ENCODE measurements at places on chromosomes 11 and 22.

DNA sequence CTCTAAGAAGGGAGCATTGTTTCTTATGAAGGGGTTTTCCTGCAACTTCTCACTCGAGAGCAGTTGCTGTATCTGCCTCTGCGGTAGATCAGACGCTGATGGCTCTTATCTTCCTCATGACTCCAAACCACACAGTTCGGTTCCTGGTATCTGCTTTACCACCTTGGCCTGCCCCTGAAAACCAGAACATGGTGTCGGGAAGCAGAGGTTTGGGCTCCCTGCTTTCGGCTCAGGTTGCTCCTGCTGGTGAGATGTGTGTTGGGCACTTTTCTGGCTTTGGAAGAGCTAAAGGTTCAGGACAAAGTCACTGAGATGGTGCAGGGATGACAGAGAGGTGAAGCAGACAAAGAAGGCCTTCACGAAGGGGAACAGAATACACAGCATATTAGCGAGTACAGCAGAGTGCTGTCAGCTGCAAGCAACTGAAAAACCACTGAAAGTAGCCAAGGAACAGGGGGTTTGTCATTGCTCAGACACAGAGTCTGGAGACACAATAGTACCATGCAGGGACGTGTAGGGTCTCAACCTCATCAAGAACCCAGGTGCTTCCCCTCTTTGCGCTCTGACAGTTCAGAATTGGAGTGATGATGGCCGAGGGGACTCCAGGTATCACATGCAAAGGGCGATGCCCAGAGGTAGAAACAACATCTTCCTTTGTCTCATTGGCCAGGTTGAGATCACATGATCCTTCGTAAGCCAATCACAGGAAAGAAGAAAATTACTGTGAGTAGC, 11.9 kb upstream of the CSF2RB start:
- no peak for DNase-seq

GRCh38 chr22:23552573-23552972, 27.5 kb downstream of the IGLL1 start:
- no peak for DNase-seq

DNA sequence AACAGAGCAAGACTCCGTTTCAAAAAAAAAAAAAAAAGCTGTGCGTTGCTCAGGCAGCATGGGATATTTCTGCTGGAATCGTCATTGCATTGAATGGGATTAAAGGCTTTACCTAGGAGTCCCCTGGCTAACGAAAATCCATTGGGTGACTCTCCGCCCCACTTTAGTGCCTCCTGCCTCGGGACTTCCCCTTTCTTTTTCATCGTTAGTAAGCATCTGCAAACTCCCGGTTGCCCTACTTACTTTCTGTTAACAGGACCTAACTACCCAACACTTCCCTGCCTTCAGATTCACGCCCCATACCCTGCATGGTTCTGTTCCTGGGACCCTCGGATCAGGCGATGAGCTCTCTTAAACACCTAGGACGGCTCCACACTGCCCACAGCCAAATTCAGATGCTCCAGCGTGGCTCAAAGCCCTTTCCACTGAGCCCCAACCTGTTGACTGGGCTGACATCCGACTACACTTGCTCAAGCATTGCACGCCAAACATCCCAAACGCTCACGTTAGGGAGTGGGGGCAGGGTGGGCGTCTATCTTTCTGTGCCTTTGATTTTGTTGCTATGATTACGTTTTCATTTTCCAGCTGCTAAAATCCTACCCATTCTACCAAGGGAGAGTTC, 143.8 kb downstream of the ST3GAL4 start:
- no peak for DNase-seq

DNA sequence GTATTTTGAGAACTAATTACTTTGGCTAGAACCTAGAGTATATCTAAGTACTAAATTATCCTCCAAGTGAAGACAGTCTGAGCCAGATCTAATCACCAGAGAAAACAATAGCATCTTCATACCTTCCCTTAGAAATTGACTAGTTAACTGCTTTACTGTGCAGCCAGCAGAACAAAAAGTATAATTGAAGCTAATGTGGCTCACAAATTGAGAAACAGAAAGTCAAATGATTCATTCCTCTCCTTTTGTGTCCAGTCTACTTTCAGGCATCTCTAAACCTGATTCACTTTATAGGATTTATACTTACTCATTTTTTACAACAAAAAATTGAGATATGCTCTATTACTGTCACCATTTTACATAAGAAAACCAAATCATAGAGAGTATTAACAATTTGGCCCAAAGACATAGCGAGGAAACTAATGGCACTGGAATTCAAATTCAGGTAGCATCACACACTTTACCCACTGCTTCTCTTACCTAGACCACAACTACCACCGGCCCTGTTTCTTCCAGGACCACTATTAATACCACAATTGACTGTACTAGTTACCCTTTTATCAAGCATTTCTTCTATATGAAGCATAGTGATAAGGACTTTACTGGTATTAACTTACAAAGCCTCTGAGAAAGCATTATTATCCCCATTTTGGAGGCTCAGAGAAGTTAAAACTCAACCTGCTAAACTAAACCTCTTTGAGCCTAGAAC, 1402.6 kb upstream of the TENM4 start:
- DNase-seq = no peak

DNA sequence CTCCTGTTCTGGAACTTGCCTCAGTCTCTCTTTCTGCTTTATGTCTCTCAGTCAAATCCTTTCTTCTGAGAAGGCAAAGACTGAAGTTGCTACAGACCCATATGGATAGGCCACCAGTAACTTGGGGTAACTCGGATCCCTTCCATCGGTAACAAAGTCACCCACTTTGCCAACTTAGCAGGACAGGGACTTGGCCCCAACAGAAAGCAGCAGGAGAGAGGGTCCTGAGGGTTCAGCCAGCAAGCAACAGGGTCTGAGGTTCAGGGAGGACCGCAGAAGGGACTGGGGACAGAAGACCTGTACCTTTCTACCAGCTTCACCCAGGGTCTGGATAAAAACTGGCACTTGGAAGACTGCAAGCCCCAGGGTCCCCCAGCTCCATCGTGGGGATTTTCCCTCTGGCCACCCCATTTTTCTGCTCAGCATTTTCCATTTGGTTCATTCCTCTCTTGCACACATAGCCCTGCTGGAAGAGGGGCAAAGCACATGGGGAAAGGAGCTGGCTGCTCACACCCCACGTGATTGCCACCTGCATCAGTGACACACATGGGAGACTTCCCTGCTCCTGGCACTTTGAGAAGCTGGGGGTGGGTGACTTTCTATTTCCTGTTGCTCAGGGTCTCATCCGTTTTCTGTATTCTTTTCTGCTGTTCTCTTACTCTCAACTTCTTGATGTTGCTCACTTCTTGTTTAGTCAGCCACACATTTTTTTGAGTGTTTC, 34.6 kb upstream of the GNAZ start:
- no peak for DNase-seq

GRCh38 chr11:113634940-113635575, 71.0 kb downstream of the TMPRSS5 start:
- DNase-seq = no peak

DNA sequence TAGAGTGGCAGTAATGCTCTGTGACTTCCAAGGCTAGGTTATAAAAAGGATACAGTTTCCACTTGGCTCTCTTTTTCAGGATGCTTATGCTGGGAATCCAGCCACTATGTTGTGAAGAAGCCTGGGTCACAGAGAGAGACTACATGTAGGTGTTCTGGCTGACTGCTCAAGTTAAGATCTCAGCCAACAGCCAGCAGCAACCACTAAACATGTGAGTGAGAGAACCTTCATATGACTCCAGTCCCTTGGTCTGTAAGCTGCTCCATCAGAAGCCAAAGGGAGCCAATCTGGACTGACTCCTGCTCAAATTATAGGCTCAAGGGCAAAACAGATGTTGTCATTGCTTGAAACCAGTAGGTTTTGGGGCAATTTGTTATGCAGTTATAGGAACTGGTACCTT, 162.7 kb downstream of the MAML2 start:
- DNase-seq = no peak

- no peak for DNase-seq
Observed at GRCh38 chr11:11703885-11704284, 82.1 kb upstream of the GALNT18 start.

GRCh38 chr11:113591117-113591516, 115.0 kb downstream of the TMPRSS5 start:
- DNase-seq = no peak

DNA sequence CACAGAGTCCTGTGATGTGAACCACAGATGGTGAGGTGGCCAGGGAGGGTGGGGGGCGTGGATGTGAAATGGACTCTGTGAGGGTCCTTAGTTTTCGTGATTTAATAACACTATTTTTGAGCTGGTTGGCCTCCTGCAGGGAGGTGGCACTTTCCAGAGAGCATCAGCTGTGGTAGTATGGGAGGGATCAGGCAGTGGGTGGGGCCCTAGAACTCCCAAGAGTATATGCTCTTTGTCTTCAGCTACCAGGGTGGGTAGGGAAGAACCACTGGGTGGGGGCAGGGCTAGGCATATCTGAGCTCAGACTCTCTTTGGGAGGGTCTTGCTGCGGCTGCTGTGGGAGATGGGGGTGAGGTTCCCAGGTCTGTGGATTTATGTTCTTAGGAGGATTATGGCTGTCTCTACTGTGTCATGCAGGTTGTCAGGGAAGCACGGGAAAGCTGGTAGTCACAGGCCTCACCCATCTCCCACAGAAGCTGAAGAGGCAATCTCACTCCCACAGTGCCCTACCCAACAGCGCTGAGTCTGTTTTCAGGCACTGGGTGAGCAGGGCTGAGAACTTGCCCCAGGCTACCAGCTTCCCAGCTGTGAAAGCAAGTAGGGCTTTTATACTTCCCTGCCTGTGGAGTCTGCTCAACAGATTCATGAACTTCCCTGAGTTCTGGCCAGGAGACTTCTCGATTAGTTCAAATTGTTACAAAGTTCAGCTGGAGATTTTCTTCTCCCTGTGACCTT, 47.9 kb upstream of the SNX19 start:
- no peak for DNase-seq

DNA sequence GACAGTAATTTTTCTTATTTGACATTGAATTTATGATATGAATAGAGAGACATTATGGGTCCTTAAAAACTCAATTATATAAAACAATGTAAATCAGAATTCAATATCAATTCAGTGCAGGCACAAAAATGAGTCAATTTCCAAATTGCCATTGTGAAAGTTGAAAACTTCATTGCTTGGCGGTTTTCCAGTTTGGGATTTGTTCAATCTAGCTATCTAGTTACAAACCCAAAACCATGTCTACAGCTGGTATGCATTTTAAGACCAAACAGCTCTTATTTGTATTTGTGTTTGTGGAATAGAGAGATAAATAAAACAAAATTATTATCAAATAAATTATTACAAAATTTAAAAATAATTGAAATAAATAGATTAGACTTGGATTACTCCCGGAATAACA, 1206.6 kb upstream of the RAG2 start:
- DNase-seq = peak; percentile 22

- peak; percentile 68 for DNase-seq
Observed at GRCh38 chr11:4181782-4182721, 87.5 kb downstream of the RRM1 start.

DNA sequence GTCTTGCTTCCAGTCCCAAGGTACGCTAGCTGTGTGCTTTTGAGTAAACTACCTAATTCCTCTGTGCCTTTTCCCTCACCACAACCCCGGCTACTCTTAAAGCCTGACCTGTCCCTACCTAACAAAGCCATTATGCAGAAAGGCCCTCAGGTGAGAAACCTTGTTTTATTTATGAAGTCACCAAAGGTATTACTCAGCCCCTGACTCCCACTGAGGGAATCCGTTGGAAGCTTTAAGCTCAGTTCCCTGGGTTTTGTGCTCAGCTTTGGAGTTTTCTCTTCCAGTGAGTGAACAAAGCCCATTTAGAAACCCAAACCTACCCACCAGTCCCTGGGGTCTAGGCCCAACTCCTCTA, 90.9 kb downstream of the APIP start:
- no peak for DNase-seq

- no peak for DNase-seq
Observed at GRCh38 chr11:95282291-95282751, 51.3 kb upstream of the SESN3 start.

DNA sequence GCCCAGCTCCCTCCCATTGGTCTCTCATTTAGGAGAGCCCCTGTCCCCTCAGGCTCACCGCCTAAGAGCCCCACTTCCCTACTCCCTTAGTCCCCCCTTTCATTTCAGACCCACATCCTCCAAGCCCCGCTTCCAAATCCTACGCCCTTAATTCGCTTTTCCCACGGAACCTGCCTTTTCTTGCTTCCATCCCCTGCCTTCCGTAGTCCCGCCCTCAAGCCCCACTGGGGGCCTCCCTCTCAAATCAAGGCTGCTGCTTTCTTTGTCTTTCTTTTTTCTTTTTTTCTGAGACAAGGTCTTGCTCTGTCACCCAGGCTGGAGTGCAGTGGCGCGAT, 396 bp downstream of the CCDC157 start:
- DNase-seq = no peak

DNA sequence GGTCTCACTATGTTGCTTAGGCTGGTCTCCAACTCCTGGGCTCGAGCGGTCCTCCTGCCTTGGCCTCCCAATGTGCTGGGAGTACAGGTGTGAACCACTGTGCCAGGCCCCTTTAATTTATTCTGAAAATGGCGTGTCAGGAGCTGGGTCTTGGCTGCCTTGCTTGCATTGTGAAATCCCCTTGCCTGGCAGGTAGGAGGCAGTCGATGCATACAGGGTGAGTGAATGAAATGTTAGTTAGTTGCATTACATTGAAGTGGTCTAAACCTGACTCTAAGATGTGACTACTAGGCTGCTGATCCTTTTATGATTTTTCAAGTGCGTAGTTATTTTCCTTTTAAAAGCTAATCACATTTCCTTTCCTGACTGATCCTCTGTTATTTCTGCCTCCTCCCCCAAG, 42.9 kb downstream of the PARVB start:
- DNase-seq = no peak

DNA sequence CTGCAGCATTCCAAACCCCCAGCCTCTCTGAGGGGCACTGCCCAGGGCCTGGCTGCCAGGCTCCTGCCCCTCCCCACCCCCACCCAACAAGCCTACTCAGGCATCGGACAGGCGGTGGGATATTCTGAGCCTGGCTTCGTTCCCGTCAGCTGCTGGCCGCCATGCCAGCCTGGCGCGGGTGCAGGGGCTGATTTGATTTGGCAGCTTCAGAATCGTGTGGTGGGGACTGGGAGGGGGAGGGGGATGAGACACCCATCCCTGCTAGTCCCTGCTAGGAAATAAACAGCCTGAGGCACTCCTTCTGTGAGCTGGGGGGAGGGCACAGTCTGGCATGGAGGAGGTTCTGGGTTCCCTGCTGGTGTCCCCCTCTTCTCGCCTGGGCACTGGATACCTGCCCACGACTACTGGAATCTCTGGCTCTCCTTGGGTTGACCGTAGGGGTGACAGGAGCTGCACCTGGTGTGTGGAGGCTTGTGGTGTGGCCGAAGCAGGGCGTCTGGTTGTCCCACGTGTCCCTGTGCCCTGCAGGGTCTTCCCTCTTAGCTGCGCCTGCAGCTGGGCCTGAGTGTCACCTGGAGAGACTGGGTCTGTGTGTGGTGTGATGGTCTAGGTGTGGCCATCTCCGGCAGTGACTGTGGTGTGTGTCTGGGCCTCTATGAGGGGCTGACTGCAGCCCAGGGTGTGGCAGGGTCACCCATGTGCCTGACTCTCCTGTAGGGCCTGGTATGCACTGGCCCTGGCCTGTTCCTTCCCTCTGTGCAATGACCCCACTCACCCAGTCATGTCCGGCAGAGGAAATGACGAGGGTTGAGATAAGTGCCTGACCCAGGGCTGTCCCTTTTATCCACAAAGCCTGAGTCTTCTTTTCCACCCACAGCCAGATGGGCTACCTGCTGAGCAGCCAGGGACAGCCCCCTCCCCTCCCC, 42.2 kb downstream of the PDE2A start:
- no peak for DNase-seq

Data from NCI-H1930 (cell line).